Right renal pelvis (tissue), 4 donors: ENCODE measurements at places on chromosomes 7 and 10. TPM values are rescaled to one million over a fixed set of nuclear protein-coding genes. Genes with fewer than 3 reads are reported as not detected.

TUBAL3 gene
- 0.13 TPM for polyA plus RNA-seq

FAM204A gene
- polyA plus RNA-seq = 87.0 TPM

VAX1 gene
- polyA plus RNA-seq = not detected

TMEM243 gene
- polyA plus RNA-seq = 41.8 TPM

TUBB8 gene
- polyA plus RNA-seq = 1.0 TPM

CALHM3 gene
- 0.05 TPM for polyA plus RNA-seq

TMEM229A gene
- polyA plus RNA-seq = 0.17 TPM

AKR1D1 gene
- polyA plus RNA-seq = 0.07 TPM

ZNF777 gene
- polyA plus RNA-seq = 14.6 TPM

GTF2IRD1 gene
- 53.3 TPM for polyA plus RNA-seq

ERVW-1 gene
- polyA plus RNA-seq = 1.1 TPM

PIK3CG gene
- polyA plus RNA-seq = 2.9 TPM

FAM24B gene
- polyA plus RNA-seq = 4.6 TPM

MOGAT3 gene
- polyA plus RNA-seq = 0.53 TPM

IFIT5 gene
- 18.8 TPM for polyA plus RNA-seq

GIMAP1 gene
- 3.3 TPM for polyA plus RNA-seq

FBXO24 gene
- 1.5 TPM for polyA plus RNA-seq

NUTM2E gene
- not detected for polyA plus RNA-seq

TAS2R5 gene
- polyA plus RNA-seq = 1.9 TPM

OR2A12 gene
- not detected for polyA plus RNA-seq

ACTL6B gene
- not detected for polyA plus RNA-seq

AKR1C4 gene
- polyA plus RNA-seq = not detected

SDK1 gene
- polyA plus RNA-seq = 8.2 TPM

APBB1IP gene
- 1.9 TPM for polyA plus RNA-seq

CPN1 gene
- polyA plus RNA-seq = 2.3 TPM

CLEC2L gene
- 0.66 TPM for polyA plus RNA-seq

FAM131B gene
- polyA plus RNA-seq = 3.0 TPM

LRRD1 gene
- 0.17 TPM for polyA plus RNA-seq

TSPAN12 gene
- 199 TPM for polyA plus RNA-seq

OLAH gene
- polyA plus RNA-seq = 0.29 TPM

BMPR1A gene
- polyA plus RNA-seq = 80.3 TPM

CAMK2B gene
- polyA plus RNA-seq = 2.4 TPM

COL13A1 gene
- polyA plus RNA-seq = 24.5 TPM

MYL7 gene
- polyA plus RNA-seq = 0.99 TPM

MNX1 gene
- not detected for polyA plus RNA-seq

MRLN gene
- 1.0 TPM for polyA plus RNA-seq

EBF3 gene
- 1.8 TPM for polyA plus RNA-seq

VWA2 gene
- 2.4 TPM for polyA plus RNA-seq

STRA8 gene
- polyA plus RNA-seq = 0.28 TPM

TMEM196 gene
- 0.03 TPM for polyA plus RNA-seq

TRIM73 gene
- polyA plus RNA-seq = 2.9 TPM

CAMK1D gene
- 10.5 TPM for polyA plus RNA-seq

SAP25 gene
- 4.7 TPM for polyA plus RNA-seq

IL2RA gene
- 0.05 TPM for polyA plus RNA-seq

CCDC146 gene
- polyA plus RNA-seq = 24.8 TPM

ZNF853 gene
- 15.2 TPM for polyA plus RNA-seq

BHLHA15 gene
- polyA plus RNA-seq = 0.19 TPM

ATOH7 gene
- 1.4 TPM for polyA plus RNA-seq

GIMAP2 gene
- polyA plus RNA-seq = 10.4 TPM

STEAP1B gene
- 1.5 TPM for polyA plus RNA-seq

TEX36 gene
- not detected for polyA plus RNA-seq
